CD4-positive, alpha-beta T cell treated with Interleukin-2 at 100 ng/mL for 4 hours (primary cell): ENCODE measurements at places on chromosomes 7 and 10.

DNA sequence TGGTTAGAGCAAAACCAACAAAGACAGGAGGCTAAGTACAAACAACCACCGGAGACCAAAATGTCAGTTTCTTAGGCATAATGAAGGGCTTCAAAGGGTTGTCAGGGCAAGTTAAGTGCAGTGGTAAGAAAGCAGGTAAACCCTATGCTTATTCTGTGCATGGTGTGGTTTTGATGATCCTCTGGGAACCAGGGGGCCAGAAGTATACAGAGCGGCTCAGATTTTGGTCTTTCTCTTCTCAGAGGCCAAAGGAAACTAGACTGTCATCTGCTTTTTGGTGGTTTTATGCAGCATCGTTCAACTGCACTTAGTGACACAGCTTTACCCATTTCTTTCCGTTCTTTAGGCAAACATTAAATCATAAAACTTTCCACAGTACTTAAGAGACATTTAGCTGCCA lies 332.7 kb upstream of the CELF2 start:
- DNase-seq: no peak

DNA sequence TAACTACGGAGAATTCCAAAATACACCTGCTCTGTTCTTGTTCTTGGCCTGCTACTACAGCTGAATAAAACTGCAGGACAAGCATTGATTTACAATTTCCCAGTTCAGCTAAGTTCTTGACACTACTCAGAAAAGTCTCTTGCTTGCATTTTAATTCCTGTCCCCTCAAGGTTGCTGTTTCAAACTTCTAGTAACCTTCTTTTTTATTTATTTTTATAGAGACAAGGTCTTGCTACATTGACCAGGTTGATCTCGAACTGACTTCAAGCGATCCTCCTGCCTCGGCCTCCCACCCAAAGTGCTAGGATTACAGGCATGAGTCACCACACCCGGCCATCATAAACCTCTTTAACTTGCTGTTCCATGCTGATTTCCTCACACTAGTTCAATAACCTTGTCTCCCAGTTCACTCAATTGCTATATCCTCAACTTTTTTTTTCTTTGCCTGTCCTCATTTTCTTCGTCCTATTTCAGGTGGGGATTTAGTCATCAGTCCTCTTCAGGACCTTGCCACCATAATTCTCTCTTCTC lies 79.9 kb downstream of the ARHGAP21 start:
- DNase-seq: no peak

- no peak for DNase-seq
Observed at GRCh38 chr10:615583-616152, 73.8 kb downstream of the DIP2C start.

- no peak for DNase-seq
Observed at GRCh38 chr7:90425376-90425775, 22.1 kb downstream of the CLDN12 start.
